ENCODE measurements at places on chromosomes 6 and 20. TPM values are rescaled to one million over a fixed set of nuclear protein-coding genes. Genes with fewer than 3 reads are reported as not detected.
A peak's percentile ranks its signal among the peaks of the same experiment; 100 is the strongest.

The ANGPT4 gene
- 0.57 TPM for total RNA-seq

DNA sequence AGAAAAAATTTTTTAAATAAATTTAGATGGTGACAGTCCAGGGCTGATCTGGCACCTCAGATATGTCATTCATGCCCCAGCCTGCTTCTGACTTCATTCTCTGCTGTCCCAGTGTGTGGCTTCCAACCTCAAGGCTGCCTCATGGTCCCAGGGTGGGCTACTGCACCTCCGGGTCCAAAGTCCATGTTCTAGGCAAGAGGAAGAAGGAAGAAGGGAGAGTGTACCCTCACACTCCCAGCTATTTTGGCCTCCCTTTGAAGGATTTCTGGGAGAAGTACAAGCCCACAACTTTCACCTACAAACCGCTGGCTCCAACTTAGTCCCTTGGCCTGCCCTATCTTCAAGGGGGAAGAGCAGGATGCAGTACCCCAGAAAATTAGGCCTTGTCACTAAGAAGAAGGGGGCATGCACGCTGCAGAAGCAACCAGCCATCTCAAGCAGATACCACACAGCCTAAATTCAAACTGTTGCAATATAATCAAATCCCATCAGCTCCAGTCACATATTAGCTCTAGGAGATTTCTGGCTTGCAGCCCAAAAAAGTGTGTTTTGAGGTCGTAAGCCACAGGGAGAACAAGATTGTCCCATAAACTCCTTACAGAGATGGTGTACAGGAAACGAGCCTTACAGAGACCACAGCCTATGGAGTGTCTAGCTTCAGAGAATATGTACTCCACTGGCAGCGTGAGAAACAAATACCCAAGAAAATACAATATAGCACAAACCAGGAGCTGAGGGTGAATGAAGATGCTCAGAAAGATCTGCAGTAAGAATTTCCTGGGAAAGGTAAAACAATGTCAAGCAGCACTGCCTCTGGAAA lies 906 bp upstream of the BTN3A2 start:
- DNase-seq, result peak; percentile 10
- peak overlapping the region; percentile 93 for H3K4me3 ChIP-seq
- no peaks in the 10 kb centered on the region for H3K36me3 ChIP-seq
- peak overlapping the region; percentile 60 for H3K27ac ChIP-seq
- no peaks in the 10 kb centered on the region for H3K27me3 ChIP-seq
- peaks cover 2% of the 10 kb centered on the region for H3K4me1 ChIP-seq

The SLC22A7 gene
- 2.0 TPM for total RNA-seq

The ARFGEF3 gene
- total RNA-seq, result 7.8 TPM

GRCh38 chr6:165325609-165326008 lies 16.2 kb upstream of the C6orf118 start:
- no peak for DNase-seq
- no peak overlapping the region for H3K27ac ChIP-seq
- no peaks in the 10 kb centered on the region for H3K27me3 ChIP-seq
- no peaks in the 10 kb centered on the region for H3K4me1 ChIP-seq
- no peaks in the 10 kb centered on the region for H3K36me3 ChIP-seq

DNA sequence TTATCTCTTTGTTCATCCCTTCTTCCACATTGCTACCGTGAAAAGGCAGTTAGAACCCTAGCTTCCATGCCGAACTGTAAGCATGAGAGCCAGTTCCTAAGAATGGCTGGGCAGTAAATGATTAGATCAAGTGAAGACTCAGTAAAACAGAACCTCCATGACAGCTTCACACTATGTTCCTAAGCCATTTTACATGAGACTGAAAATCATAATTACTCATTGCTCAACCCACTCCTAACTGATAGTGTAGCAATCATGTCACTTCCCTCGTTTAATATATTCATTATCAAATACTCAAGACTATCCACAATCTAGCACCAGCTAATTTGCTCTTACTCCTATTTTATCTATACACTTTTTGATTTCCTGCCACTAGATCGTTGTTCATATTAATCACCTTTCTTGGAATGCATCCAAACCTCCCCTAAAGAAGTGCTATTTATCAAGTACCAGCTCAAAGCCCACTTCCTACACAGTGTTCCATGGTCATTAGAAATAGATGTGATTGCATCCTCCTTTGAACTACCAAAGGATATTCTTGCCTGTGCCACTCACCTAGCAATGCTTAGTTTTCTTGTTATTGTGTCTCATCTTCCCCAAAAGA lies 6.0 kb downstream of the TMEM30A start:
- peaks cover 10% of the 10 kb centered on the region for H3K4me1 ChIP-seq
- no peaks in the 10 kb centered on the region for H3K27me3 ChIP-seq
- DNase-seq, result no peak
- no peak overlapping the region for H3K27ac ChIP-seq

DNA sequence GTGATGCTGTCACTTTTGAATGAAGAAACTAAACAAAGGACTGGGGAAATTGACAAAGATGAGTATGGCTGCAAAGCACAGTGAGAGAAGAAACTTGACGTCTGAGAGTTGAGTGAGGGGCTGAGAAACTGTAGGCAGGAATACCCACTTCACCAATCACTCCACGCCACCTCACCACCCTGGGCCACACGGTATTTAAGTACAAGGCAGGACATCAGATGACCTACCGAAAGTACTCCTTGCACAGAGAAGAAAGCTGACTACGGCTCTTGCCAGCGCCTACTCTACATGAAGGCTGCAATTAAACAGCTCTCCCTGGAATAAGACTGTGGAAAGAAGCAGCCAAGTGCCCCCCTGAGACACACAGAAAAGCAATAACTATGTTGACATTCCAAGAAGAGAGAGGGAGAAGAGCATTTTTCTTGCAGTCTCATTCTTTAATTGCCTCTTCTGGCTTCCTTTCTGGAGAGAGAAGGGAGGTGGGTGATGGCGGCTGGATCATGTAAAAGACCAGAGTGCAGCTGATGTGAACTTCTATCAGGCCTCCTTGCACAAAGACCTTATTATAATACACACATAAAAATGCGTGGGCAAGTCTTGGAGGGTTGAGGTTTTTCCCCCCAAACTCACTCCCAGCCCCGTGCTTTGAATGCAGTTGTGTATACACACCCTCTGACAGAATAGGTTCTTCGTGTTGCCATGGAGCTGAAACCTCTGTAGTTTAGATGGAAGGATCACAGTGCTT lies 44.6 kb downstream of the HIVEP2 start:
- no peaks in the 10 kb centered on the region for H3K36me3 ChIP-seq
- no peak for DNase-seq
- H3K4me1 ChIP-seq, result no peaks in the 10 kb centered on the region
- no peak overlapping the region for H3K27ac ChIP-seq

GRCh38 chr6:10412461-10413261 lies 2.2 kb downstream of the TFAP2A start:
- H3K27ac ChIP-seq, result peak overlapping the region; percentile 83
- DNase-seq, result peak; percentile 41
- H3K4me3 ChIP-seq, result peak overlapping the region; percentile 77
- no peaks in the 10 kb centered on the region for H3K36me3 ChIP-seq

- DNase-seq, result peak; percentile 71
- H3K4me1 ChIP-seq, result peaks cover 8% of the 10 kb centered on the region
- no peak overlapping the region for H3K4me3 ChIP-seq
- H3K36me3 ChIP-seq, result no peaks in the 10 kb centered on the region
Measured at GRCh38 chr6:42010185-42010891, 40.0 kb upstream of the TAF8 start.

DNA sequence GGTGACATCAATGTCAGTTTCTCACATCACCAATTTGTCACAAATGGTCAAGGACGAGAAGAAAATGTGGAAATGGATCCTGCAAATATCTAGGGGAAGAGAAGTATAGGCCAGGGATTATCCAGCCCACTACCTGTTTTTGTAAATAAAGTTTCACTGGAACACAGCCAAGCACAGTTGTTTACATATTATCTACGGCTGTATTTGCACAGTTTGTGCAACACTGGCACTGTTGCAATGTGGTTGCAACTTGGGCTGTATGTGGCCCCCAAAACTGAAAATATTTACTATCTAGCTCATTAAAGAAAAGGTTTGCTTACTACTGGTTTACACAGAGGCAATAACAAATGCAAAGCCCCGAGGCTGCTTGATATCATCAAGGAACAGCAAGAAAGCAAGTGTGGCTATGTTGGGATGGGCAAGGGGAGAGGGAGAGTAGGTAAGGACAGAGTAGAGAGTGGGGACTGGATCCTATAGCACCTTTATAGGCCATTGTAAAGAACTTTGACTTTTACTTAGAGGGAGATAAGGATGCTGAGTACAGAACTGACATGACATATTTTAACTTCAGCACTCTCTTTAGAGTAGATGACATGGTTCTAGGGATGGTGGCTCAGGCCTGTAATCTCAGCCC lies 11.8 kb upstream of the STXBP5 start:
- DNase-seq, result no peak
- H3K27me3 ChIP-seq, result no peaks in the 10 kb centered on the region
- H3K36me3 ChIP-seq, result no peaks in the 10 kb centered on the region
- no peak overlapping the region for H3K27ac ChIP-seq

The TNF gene
- 5.4 TPM for total RNA-seq

- no peaks in the 10 kb centered on the region for H3K4me1 ChIP-seq
- H3K27ac ChIP-seq, result no peak overlapping the region
- H3K4me3 ChIP-seq, result no peak overlapping the region
- no peaks in the 10 kb centered on the region for H3K36me3 ChIP-seq
Measured at GRCh38 chr20:4275581-4276088, 260.3 kb upstream of the RNF24 start.

DNA sequence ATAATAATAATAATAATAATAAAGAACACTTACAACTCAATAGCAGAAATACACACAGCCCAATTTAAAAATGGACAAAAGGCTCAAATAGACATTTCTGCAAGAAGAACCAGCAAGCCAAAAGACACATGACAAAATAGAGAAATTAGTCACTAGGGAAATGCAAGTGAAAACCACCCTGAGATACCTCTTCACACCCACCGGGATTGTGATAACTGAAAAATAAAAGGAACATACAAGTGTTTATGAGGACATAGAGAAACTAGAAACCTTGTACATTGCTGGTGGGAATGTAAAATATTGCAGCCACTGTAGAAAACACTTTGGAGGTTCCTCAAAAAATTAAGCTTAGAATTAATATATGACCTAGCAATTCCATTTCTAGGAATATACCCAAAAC lies 59.2 kb downstream of the ZDHHC14 start:
- no peak for DNase-seq
- H3K27me3 ChIP-seq, result no peaks in the 10 kb centered on the region
- no peaks in the 10 kb centered on the region for H3K36me3 ChIP-seq
- no peak overlapping the region for H3K4me3 ChIP-seq
- peaks cover 10% of the 10 kb centered on the region for H3K4me1 ChIP-seq

The PNPLA1 gene
- 0.19 TPM for total RNA-seq

The SLC17A3 gene
- 14.0 TPM for total RNA-seq

- H3K27ac ChIP-seq, result no peak overlapping the region
- no peak for DNase-seq
- no peak overlapping the region for H3K4me3 ChIP-seq
- no peaks in the 10 kb centered on the region for H3K36me3 ChIP-seq
Measured at GRCh38 chr6:109059571-109060021, 35.0 kb downstream of the SESN1 start.

DNA sequence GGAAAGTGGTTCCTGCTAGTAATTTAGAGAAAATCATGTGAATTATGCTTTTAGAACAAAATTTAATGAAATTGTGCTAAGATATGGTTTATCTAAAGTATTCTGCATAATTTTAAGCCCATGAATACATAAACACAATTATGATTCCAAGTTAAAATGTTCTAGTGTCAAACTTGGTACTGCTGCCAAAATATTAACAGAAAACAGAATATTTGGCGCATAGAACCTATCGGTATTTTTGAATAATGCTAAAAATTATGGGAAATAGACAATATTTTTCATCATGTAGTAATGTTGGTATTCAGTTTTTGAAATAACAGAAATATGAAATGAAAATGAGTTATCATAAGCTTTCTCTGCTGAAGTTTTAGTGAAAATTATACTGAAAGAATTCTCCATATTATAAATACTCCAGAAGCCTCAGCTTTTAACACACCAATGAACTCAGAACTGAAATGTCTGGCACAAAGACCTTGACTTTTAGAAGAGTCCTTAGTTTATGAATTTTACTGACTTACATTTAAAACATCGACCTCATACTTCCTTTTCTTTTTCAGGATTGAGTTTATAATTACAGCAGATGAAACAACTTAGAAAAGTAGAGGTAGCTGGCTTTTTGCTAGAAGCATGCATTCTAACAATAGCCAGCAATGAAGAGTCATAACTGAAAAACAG lies 1192.3 kb upstream of the GJE1 start:
- no peak for DNase-seq
- H3K36me3 ChIP-seq, result no peaks in the 10 kb centered on the region
- no peak overlapping the region for H3K4me3 ChIP-seq
- no peaks in the 10 kb centered on the region for H3K27me3 ChIP-seq

The FILIP1 gene
- 4.6 TPM for total RNA-seq

GRCh38 chr6:83844170-83844569 lies 9.0 kb upstream of the RIPPLY2 start:
- H3K4me1 ChIP-seq, result no peaks in the 10 kb centered on the region
- H3K36me3 ChIP-seq, result no peaks in the 10 kb centered on the region
- no peaks in the 10 kb centered on the region for H3K27me3 ChIP-seq
- H3K27ac ChIP-seq, result no peak overlapping the region
- no peak overlapping the region for H3K4me3 ChIP-seq
- no peak for DNase-seq

- no peak overlapping the region for H3K4me3 ChIP-seq
- no peaks in the 10 kb centered on the region for H3K27me3 ChIP-seq
- no peaks in the 10 kb centered on the region for H3K36me3 ChIP-seq
- H3K4me1 ChIP-seq, result no peaks in the 10 kb centered on the region
Measured at GRCh38 chr6:13472099-13472498, 15.3 kb downstream of the GFOD1 start.

All from kidney (tissue), 22 donors.